ENCODE measurements at places on chromosomes 4 and X. TPM values are rescaled to one million over a fixed set of nuclear protein-coding genes. Genes with fewer than 3 reads are reported as not detected.

Gene CD38
- total RNA-seq: 47.6 TPM

Gene NCAPG
- total RNA-seq: 60.5 TPM

Gene CLGN
- total RNA-seq: 4.2 TPM

Gene APELA
- 0.14 TPM for total RNA-seq

Gene CENPI
- 9.7 TPM for total RNA-seq

Gene F8A2
- total RNA-seq: not detected

Gene PLCXD1
- 15.4 TPM for total RNA-seq

Gene TMPRSS11D
- total RNA-seq: 0.05 TPM

Gene FGF13
- total RNA-seq: 1.1 TPM

Gene UGT2B10
- 0.05 TPM for total RNA-seq

Gene CLCN4
- 2.2 TPM for total RNA-seq

Gene PSAPL1
- 0.09 TPM for total RNA-seq

Data from thymus (tissue), 14 donors.